ENCODE measurements at places on chromosomes 7 and 10.

DNA sequence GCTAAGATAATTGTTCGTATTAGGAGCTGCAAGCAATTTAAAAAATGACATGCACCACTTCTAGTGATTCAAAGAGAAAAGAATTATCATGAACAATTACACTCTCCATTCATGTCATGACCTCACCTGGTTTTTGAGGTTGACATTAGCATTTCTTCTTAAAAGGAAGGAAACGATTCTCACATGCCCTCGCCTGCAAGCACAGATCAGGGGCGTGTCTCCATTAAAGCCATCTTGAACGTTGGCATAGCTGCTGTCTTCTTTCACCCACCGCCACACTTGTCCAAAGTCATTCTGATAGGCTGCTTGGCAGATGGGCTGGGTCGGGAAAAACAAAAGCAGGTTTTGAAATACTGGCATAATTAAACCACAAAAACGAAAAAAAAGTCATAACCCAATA is 19.9 kb downstream of the ANKRD22 start:
- DNase-seq, result no peak

GRCh38 chr7:229184-229964 is 37.0 kb downstream of the FAM20C start:
- DNase-seq, result no peak

DNA sequence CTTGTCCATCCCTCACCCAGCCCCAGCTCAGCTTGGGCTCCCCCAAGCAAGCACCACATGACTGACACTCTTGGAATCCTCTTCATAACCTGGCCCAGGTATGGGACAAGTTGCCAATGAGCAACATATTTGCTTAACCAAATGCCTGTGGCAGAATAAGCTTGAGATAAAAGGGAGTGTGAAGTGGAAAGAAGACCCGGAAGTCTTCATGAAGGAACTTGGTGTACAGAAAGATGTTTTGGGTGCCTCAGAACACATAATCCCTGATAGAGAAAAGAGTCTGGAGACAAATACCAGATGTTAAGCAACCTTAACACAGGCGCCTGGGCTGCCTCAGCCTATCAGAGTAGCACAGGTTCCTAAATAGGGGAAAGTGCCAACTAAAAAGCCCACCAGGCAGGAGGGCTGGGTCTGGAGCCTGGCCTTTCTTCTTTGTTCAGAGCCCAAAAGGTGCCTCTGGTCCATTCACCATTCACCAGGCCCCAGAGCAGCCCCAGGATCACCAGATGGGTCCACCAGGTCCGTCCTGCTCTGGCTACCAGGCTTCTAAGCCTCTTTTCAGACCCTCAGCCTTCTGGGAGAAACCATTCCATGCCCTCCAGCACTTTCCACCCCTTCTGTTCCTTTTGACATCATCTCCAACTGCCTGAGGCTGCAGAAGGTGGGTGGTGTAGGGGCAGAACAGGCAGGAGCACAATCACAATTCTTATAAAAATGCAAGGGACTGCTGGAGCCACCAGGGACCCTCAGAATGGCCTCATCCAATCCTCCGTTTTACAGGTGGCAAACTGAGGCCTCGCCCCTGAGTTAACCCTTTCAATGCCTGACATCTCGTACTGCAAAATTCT is 22.6 kb downstream of the KCNMA1 start:
- DNase-seq, result no peak

DNA sequence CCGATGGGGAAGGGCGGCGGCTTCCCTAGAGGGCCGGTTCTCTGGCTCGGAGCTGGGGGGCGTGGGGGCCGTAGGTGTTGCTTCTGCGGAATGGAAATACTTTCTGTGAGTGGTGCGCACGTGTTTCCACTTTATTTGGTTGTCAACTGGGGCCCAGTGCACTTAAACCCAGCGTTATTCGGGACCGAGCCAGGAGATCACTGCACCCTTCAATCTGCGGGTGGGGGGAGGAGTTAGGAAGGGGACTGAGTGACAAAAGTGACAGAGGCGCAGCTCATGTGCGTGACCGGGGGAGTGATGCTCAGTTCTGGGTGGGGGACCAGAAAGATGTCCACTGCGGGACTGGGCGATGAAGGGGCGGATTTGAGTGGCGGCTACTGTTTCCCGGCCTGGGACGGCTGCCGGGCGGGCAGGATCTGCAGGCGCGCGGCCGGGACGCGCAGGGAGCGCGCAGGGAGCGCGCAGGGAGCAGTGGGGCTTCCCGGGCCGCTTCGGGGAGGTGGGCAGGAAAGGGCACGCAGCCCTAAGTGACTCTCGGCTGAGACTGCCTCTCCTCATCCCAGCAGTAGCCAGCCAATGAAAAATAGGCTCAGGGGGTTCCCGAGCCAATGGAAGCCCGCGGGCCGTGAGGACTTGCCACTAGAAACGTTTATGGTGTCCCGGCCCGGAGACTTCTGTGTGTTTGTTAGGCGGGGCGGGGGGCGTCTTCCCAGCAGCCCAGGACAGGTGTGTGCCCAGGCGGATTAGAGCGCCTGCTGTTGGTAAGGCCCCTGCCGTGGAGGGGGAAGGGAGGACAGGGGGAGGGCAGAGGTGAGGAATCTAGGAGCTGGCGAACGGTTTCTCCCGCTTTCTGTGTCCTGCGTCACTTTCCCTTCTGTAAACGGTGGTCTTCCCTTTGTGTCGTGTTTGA is 54.3 kb upstream of the KDM7A start:
- peak; percentile 90 for DNase-seq

DNA sequence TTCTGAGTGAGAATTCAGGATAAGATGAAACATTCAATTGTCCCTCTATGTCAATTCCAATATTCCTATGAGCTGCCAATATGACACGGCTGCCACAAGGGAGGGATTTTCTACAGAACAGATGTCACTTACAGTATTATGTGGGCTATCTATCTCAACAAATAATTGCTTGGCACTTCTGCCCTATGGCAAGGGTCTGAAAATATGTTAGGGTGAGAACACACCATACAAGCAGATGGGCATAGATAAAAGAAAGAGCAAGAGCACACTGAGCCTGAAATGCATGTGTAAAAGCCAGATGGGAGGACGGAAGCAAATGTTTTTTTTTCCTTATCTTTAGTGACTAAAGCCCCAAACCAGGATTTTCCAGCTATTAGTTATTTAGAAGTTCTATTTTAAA is 70.1 kb upstream of the TFEC start:
- no peak for DNase-seq

DNA sequence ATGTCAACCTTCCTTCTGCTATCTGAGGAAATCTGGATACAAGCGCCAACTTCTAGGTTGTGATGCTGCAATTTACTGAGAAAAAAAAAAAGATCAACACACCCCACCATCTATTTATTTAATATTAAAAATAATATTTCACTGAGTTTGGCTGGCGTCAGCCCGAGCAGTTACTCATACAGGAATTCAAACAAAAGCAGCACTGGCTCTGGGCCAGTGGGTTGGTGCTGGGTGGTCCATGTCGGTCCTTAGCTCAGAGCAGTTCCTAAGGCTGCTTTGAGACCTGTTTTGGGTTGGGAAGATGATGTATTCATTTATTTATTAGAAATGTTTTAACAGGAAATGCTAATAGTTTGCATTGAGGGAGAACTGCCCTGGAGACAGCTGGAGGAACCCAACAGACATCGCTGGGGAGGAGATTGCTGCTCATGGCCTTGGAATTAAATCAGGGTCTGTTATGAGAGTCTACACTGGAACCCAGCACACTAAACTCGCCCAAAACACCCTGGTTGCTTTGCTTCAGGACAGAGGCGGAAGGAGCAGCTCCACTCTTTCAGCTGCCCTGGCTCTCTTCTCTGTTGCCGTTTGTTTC is 36.3 kb upstream of the GOT1 start:
- no peak for DNase-seq

DNA sequence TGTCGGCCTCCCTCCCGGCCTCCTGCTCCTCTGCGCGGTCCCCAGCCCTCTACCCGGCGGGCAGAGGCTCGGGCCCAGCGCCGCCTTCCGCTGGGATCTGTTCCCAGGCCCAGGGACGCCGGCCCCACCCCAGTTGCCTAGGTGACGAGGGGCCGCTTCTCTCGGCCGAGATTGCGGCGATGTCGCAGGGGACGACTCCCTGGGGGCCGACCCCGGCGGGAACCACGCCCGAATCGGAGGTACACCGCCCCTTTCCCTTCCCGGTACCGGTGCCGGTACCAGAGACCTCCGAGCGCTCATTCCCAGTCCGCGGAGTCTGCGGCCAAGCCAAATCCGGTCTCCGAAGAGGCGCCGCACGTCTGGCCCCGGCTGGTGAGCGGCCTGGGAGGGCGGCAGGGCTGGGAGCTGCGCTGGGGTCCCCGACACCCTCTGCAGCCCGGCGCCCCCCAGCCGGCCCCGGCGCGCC is at the start of gene CABCOCO1:
Gene CABCOCO1, plus strand, starts transcription at position 136 of the 466 bp plus-strand sequence. Its CDS starts 44 bp downstream, at position 180.
- no peak for DNase-seq

GRCh38 chr7:149496642-149497391 is 792 bp downstream of the ZNF746 start:
- peak; percentile 67 for DNase-seq

- DNase-seq, result no peak
These were observed 47.7 kb upstream of the ATRNL1 start for GRCh38 chr10:115045499-115045898.

- DNase-seq, result no peak
These were observed 423.2 kb downstream of the PAXIP1 start for GRCh38 chr7:154579711-154580110.

DNA sequence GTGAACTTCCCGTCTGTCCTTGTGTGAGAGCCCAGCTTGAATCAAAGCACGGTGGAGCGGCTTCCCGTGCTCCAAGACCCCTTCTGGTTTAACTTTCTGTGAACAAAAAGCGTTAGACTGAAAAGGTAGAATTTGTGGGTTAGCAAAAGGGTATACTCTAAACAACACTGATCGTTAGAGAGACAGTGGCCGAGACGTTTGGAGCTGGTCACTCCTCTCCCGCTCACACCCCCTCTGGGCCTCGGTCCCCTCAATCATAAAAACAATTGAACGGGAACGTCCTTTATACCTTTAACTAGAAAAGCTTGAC is 502 bp downstream of the PRKRIP1 start:
- DNase-seq, result no peak

- no peak for DNase-seq
These were observed 95.1 kb upstream of the PFKP start for GRCh38 chr10:2972216-2972615.

- no peak for DNase-seq
These were observed 20.8 kb upstream of the RET start for GRCh38 chr10:43055991-43056567.

DNA sequence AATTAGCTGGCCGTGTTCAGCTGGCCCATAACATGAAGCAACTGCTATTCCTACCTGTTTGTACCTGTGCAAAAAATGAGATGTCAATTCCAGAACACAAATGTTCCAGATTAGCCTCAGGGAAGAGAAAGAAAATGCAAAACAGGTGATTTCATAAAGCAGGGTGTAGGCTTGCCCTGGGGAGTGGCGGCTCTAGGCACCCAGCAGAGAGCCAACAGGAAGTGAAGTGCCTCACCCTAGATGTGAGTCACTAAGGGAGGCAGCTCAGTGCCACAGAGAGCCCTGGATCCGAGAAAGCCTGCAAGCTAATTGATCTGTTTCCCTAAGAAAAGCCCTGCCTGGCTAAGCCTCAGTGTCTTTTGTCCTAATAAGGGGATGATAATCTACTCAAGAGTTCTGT is 240.0 kb downstream of the ARHGAP21 start:
- no peak for DNase-seq

DNA sequence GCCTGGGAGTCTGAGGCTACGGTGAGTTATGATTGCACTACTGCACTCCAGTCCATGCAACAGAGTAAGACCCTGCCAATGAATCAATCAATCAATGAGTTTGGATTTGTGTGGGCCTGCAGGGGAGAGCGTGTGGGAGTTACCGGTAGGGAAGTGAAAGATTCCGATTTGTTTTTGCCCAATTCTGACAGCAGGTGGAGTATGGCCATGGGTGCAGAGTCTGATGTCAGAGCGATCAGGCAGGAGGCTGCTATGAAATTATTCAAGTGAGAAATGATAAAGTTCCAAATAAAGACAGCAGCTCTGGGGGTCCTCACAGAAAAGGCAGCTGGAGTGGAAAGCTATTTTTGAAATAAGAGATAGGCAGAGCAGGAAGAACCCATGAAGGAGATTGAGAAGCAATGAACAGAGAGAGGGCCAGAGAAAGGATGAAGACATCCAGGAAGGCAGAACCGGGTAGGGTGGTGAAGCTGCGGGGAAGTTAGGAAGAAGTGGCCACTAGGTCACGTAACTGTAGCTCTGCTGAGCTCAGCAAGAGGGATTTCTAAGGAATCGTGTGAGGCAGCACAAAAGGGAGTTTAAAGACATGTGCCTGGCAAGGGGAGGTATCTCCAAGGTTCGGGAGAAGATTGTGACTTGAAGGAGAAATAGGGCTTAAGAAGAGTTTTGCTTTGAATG is 93.7 kb upstream of the NMT2 start:
- DNase-seq, result no peak

GRCh38 chr10:69715156-69715898 is 85.3 kb downstream of the FAM241B start:
- no peak for DNase-seq

DNA sequence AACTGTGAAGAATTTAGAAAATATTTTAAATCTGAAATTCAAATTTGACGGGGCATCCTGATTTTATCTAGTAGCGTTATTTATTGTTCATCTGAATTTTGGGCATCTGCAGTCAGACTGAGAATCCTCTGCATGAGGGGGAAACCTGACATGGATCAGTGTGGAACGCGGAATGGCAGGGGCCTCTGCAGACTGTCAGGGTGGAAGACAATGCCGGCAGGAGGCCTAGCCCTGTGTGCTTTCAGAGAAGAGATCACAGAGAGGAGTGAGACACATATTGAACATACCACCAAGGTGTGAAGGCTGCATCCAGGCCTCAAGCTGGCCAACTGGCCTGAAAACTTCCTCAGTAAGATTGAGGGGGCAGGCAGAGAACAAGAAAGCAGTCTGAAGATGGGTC is 921.1 kb upstream of the GHITM start:
- DNase-seq, result no peak

GRCh38 chr10:113113241-113113640 is 163.2 kb downstream of the TCF7L2 start:
- DNase-seq, result no peak

- DNase-seq, result peak; percentile 19
These were observed 45.6 kb downstream of the LBX1 start for GRCh38 chr10:101183458-101184183.
